ENCODE measurements at places on chromosomes 5 and 9. TPM values are rescaled to one million over a fixed set of nuclear protein-coding genes. Genes with fewer than 3 reads are reported as not detected.

The CARTPT gene
- not detected for total RNA-seq

The PCDHGA1 gene
- total RNA-seq, result 0.30 TPM

The SELENOP gene
- 0.61 TPM for total RNA-seq

The OTULINL gene
- total RNA-seq, result 13.5 TPM

The PCDH1 gene
- 3.1 TPM for total RNA-seq

The OR1N1 gene
- total RNA-seq, result not detected

The IFNA7 gene
- total RNA-seq, result not detected

The MAMDC2 gene
- total RNA-seq, result 0.43 TPM

The FGFR4 gene
- 25.5 TPM for total RNA-seq

The WDR31 gene
- total RNA-seq, result 1.3 TPM

The RNF208 gene
- total RNA-seq, result 2.0 TPM

The TBC1D9B gene
- 63.8 TPM for total RNA-seq

The CDK9 gene
- 43.2 TPM for total RNA-seq

The NDUFAF2 gene
- total RNA-seq, result 74.6 TPM

The PDLIM7 gene
- total RNA-seq, result 65.0 TPM

The KIAA0825 gene
- total RNA-seq, result 0.55 TPM

The SLC25A2 gene
- not detected for total RNA-seq

The THBS4 gene
- not detected for total RNA-seq

The CORO2A gene
- total RNA-seq, result 1.2 TPM

The CDC20B gene
- 0.08 TPM for total RNA-seq

The SLC45A2 gene
- total RNA-seq, result not detected

The NEUROG1 gene
- not detected for total RNA-seq

The FBP1 gene
- total RNA-seq, result 0.13 TPM

The PCDHGA10 gene
- not detected for total RNA-seq

The PCDHGB2 gene
- 0.15 TPM for total RNA-seq

The MBLAC2 gene
- total RNA-seq, result 3.2 TPM

The SHOC1 gene
- total RNA-seq, result not detected

The MSX2 gene
- total RNA-seq, result 5.6 TPM

The RNF224 gene
- 0.36 TPM for total RNA-seq

The ZNF483 gene
- total RNA-seq, result 1.0 TPM

The FRMPD1 gene
- not detected for total RNA-seq

The AQP7 gene
- total RNA-seq, result 0.95 TPM

The SH3PXD2B gene
- 12.4 TPM for total RNA-seq

The RECK gene
- 6.8 TPM for total RNA-seq

The SPINK13 gene
- total RNA-seq, result not detected

The PCDHGB3 gene
- total RNA-seq, result 0.12 TPM

The ITK gene
- total RNA-seq, result 0.17 TPM

The OLFM1 gene
- total RNA-seq, result 11.4 TPM

The TIMD4 gene
- 1.2 TPM for total RNA-seq

The PCDHA2 gene
- not detected for total RNA-seq

The ZMAT2 gene
- total RNA-seq, result 156 TPM

The POU5F2 gene
- total RNA-seq, result not detected

The CCL28 gene
- total RNA-seq, result 0.14 TPM

The KCNT1 gene
- total RNA-seq, result not detected

The DCAF12 gene
- total RNA-seq, result 44.7 TPM

The OR1L8 gene
- not detected for total RNA-seq

The PHYHD1 gene
- not detected for total RNA-seq

The SYNPO gene
- 17.5 TPM for total RNA-seq
